Fibroblast of gingiva (primary cell): ENCODE measurements at places on chromosomes 12 and 14.

- no peak for DNase-seq
Observed at GRCh38 chr12:63985456-63985855, 141.0 kb downstream of the SRGAP1 start.

GRCh38 chr12:28591831-28592230 lies 401.6 kb downstream of the CCDC91 start:
- DNase-seq: no peak

DNA sequence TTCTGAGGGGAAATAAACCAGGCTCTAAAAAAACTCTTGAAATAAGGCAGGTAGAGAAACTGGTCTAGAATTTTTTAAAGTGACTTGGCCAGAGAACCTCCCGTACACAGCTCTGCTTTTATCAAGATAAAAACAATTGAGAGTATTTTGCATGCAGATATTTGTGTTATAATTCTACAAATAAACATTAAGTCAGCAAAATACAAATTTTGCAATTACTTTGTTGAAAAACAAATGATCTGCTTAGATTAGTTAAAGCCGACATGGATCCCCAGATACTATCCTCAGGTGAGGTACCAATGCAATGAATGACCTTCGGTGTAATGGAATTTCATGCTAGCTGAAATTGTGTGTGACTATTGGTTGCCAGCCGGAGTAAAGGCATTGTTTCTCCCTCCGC lies 197.2 kb downstream of the SOX5 start:
- no peak for DNase-seq

DNA sequence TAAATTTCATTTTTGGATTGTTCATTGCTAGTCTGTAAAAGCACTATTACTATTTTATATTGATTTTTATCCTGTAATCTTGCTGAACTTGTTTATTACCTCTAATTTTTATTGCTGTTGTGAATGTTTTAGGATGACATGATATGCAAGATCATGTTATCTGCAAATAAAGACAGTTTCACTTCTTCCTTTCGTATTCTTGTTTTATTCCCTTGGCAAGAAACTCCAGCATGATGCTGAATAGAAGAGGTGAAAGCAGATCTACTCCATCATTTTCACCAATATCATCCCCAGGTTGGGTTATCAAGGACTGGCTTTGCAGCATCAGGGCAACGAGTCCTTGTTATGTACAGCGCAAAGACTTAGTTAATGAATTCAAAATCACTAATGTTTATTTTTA lies 2.7 kb upstream of the CLECL1 start:
- no peak for DNase-seq

GRCh38 chr12:28517101-28517500 lies 326.8 kb downstream of the CCDC91 start:
- DNase-seq: peak; percentile 91

GRCh38 chr14:96590190-96590864 lies 88.1 kb downstream of the PAPOLA start:
- no peak for DNase-seq

- DNase-seq: no peak
Observed at GRCh38 chr14:96235426-96235825, 20.6 kb upstream of the BDKRB1 start.

DNA sequence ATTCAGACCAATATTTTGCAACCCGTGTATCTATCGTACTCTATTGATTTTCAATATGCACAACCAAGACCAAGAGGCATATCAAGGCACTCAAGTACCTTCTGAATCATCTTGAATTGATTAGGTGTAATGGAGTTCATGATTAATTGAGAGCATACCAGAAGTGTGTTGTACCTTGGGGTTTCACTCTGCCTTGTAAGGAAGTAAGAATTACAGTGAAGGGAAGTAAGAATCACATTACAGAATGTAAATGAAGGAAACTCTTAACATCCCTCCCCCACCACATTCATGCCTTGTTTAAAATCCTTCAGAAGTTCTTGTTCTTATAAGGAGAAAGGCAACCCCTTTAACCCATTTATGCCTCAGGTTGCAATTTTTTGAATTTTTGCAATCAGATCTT lies 5.4 kb upstream of the MGAT4C start:
- DNase-seq: no peak

DNA sequence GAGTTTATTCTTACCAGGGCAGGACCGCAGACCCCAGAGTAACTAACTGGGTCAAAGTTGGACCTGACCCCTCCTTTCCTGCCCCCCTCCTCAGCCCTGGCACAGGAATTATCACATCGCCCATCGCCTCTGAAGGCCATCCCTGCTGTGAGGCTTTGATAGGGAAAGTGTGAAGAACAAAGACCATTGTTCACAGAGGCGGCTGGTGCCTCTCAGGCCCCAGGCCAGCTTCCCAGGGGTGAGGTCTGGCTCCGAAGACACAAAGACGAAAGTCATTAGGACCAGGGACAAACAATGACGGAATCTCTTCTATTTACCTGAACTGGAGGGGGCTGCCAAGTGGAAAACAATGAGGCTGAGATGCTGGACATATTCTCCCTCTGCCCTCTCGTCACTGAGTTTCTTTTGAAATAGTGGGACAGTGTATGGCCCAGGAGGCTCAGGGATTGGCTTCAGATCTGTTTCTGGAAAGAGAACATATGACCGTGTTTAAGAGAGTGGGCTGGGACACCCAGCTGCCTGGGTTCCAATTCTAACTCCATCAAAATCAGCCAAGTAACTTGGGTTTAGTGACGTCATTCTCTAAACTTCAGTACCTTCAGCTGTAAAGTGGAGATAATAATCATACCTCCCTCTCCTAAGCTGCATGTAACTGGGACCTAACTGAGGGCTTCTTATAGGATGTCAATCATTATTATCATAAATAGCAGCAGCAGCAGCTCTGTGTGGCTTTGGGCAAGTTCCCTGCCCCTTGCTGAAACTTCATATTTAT lies 769.4 kb downstream of the MED13L start:
- no peak for DNase-seq

DNA sequence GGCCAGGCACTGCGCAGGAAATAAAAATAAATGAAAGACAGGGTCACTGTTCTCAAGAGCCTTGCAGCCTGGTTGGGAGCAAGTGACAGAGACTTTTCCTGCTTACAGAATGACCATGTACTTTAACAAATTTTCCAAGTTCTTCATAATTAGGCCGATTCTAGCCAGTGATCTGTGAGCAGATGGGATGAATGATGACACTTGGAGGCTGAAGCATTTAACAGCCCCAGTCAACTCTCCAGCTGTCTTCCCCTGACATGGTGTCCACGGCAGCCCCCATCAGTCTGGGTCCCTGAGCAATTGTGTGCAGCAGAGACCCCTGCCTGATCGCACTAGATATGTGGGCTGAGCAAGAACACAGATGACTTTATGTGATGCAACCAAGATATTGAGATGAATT lies 198.8 kb downstream of the NTF3 start:
- DNase-seq: no peak

DNA sequence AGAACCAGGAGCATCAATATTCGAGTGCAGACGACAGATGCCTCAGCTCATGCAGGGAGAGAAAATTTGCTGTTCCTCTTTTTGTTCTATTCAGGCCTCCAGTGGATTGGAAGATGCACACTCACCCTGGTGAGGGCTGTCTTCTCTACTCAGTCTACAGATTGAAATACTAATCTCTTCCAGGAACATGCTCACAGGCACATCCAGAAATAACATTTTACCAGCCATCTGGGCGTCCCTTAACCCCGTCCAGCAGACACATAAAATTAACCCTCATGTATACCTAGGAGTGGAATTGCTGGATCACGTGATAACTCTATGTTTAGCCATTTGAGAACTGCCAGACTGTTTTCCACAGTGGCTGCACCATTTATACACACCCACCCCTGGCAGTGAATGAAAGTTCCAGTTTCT lies 4.5 kb upstream of the OAS2 start:
- no peak for DNase-seq

- no peak for DNase-seq
Observed at GRCh38 chr12:103687253-103687652, 100.2 kb downstream of the STAB2 start.

DNA sequence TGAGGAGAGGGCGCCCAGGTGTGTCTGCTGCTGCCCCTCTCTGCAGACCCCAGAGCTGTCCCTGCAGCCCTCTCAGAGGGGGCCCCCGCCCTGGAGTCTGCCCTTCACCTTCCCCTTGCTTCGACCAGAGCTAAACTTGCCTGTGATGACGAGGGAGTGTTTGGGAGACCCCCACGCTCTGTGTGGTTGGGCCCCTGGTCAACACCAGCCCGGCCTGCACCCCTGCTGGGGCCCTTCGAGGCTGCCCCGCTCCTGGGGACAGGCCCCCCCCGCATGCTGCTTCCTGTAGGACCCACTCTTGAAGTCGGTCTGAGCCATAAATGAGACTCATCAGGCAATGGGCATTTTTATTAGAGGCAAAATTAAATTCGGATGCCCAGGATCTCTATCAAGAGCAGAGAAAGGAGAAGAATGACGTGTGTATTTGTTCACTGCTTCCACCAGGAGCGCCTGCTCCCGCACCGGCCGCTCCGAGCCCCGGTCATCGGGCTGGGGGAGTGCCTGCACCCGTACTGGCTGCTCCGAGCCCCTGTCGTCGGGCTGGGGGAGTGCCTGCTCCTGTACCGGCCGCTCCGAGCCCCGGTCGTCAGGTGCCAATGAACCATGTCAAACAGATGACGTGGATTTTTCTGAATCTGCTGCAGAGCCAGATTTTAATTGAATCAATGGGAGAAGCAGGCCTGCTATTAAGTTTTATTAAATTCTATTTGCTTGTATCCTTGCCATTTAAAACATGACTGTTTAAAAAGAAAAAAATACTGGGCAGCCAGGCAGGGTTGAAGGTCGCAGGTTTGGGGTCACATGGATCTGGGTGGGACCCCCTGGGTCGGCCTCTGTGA lies 47.7 kb downstream of the NOC4L start:
- no peak for DNase-seq

- peak; percentile 45 for DNase-seq
Observed at GRCh38 chr12:25130741-25131188, 64.2 kb downstream of the DNAI7 start.

DNA sequence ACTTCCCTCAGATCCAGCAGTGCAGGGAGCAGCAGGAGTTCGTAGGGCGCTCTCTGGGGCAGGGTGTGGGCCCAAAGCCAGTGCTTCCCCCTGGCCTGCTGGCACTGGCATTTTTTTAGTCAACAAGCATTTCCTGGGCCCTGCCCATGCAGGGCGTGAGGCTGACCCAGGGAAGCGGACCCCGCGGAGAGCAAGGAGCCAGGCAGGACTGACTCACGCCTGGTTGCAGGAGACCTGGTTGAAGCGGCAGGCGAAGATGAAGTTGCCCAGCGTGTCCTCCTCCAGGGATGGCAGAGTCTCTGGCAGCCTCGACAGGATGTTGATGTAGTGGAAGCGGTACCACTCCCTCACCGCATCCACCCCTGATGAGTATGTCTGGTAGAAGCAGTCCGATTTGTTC lies 13.5 kb downstream of the SCNN1A start:
- no peak for DNase-seq

GRCh38 chr12:75548879-75549278 lies 37.5 kb upstream of the KRR1 start:
- no peak for DNase-seq

- DNase-seq: no peak
Observed at GRCh38 chr14:49418789-49419188, 167.4 kb downstream of the RPS29 start.

DNA sequence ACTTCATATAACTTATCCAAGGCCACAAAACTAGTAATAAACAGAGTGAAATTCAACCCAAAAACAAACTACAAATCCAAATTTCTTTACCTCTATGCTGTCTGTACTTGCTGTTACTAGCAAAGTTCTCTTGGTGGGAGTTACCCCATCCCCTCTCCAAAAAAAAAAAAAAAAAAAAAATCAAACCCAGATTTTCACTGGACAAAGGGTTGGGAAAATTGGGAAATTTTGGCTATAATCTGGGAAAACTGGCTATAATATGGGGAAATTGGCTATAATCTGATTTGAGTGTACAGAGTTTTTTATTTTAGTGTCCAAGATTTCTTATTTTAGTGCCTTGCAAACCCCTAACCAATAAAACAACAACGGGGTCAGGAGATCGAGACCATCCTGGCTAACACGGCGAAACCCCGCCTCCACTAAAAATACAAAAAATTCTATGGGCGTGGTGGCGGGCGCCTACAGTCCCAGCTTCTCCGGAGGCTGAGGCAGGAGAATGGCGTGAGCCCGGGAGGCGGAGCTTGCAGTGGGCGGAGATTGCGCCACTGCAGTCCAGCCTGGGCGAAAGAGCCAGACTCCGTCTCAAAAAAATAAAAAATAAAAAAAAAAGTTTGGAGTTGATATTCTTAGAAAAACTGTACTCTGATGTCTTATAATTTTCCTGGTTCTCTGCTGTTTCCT lies 148.4 kb downstream of the CHST11 start:
- DNase-seq: no peak

DNA sequence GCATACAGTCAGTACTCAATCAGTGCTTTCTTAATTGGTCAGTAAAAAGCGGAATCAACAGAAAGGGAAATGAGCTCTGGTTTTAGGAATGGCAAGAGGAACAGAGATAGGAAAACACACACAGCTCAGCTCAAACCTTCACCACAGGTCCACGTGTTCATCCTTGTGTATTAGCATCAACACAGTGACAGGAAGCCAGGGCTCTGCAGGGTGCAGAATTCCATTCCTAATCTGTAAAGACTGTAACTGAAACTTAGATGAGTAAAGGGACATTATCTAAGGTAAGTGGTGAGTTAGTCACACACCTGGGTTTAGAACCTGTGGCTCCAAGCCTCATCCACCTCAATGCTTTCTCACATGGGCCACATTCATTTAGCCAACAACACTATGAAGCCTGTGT lies 1242.2 kb upstream of the TMEM132C start:
- DNase-seq: no peak

GRCh38 chr12:104596134-104596799 lies 139.5 kb downstream of the CHST11 start:
- peak; percentile 92 for DNase-seq

- DNase-seq: no peak
Observed at GRCh38 chr12:106343214-106343528, 14.4 kb upstream of the POLR3B start.

GRCh38 chr14:77885367-77885766 lies 85.5 kb downstream of the ADCK1 start:
- DNase-seq: no peak

GRCh38 chr12:112964915-112965314 lies 13.4 kb upstream of the OAS2 start:
- DNase-seq: no peak

GRCh38 chr12:48980389-48980952 lies 2.3 kb downstream of the WNT1 start:
- no peak for DNase-seq
